ENCODE measurements at places on chromosomes 2 and 18.

DNA sequence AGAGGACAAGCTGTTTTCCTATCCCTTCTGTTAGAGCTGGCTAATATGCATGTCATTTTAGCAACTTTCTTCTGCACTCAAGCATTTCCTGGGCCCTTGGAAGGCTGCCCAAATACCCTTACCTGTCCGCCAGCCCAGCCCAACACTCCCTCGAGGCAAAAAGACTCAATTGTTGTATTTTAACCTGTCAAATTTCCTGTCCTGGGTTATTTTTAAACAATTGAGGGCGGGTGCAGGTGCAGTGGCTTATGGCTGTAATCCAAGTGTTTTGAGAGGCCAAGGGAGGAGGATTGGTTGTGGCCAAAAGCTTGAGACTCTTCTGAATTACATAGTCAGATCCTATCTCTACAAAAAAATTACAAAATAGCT is 125.0 kb upstream of the ARHGAP28 start:
- no peak for DNase-seq

GRCh38 chr2:12106440-12107080 is 360.1 kb downstream of the LPIN1 start:
- peak; percentile 46 for DNase-seq

GRCh38 chr18:39149211-39149806 is 1583.7 kb upstream of the CELF4 start:
- DNase-seq, result no peak

GRCh38 chr2:54482715-54483114 is 26.6 kb downstream of the SPTBN1 start:
- no peak for DNase-seq

DNA sequence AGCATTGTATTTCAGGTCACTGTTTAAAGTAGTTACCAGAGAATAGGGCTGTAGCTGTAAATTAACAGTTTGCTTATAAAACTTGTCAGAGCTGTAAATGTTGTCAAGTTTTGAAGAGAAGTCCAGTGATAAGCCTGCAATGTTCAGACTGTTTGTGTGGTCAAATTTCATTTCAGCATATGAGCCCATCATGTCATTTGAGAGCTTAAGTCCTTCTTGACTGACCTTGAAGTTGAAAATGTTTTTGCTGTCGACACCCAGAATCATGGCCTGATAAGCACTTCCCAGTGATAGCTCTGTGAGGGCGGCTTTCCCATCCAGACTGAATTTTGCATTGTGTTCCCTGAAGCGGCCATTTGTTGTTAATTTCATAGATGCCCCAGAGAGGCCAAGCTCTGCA is 32.4 kb downstream of the APOB start:
- no peak for DNase-seq

GRCh38 chr2:200533754-200534153 is 7.7 kb downstream of the SGO2 start:
- no peak for DNase-seq

DNA sequence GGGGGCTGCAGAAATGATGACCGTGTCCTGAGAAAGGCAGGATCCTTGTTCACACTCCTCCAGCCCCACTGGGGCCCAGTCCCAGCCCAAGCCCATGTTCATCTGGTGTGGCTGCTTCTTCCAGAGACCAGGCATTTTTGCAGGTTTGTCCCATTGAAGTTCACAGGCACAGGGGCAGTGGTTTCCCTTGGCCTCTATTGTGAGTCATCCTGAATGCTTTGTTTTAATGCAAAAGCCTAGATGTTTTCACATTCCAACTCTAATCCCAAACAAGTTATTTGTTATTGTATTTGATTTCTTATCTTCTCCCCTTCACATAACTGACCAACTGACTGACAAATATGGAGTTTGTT is 426.4 kb upstream of the ID2 start:
- DNase-seq, result no peak

DNA sequence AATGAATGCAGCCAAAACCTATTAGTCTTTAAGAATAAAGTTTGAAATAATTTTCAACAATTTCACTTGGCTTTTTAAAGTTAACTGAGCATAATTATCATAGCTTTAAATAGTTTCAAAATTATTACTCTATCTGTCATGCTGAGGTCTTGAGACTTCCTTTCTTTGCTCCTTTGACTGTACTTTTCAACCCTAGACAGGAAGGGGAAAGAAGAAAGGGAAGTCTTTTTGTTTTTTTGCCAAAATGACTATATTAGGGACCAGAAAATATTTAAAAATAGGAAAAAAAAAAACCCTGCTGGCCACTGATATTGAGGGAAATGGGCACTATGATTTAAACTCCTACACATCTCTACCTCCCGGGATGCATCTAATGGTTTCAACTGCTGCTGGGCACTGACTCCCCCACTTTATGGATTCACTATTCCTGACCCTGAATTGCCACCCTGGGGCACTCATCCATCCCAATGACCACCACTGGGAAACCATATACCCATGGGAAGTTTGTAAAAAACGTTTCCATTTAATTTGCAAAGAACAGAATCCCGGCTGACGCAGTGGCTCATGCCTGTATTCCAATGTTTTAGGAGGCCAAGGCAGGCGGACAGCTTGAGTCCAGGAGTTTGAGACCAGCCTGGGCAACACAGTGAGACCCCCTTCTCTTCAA is 50.5 kb downstream of the GAREM1 start:
- DNase-seq, result peak; percentile 35

DNA sequence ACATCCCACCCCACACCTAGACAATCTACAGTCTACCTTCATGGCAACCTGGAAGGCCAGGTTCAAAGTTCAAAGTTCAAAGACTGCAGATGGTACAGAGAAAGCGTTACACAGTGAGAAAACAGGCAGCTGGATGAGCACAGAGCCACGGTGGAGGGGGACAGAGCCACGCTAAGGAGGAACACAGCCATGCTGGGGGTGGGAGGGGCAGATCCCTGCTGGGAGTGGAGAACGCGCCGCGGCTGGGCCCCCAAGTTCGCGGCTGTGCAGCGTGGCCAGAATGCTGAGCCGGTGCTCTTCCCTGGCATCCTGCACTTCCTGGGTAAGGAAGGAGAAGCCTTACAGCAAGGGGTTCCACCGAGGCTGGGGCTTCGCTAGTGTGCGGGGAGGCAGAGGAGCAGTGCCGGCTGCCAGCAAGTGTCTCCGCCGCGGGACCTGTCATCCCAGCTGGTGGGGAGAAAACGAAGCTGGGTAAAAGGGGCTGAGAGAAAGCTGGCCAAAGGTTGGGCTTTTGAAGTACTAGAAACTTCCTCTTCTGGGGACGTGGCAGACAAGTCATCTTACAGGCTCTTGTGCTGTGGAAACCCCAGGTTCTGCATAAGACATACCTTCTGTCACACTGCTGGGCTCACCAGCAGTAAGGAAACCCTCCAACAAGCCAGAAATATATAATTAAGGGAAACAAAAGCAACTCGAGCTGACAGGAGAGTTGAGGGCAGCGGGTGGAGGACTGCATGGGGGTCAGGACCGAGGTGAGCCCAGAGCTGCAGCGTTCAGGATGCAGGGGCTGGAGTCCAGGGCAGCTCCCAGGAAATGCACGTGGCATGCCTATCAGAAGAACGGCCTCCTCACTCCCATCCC is 115.5 kb downstream of the HDAC4 start:
- DNase-seq, result peak; percentile 71

- DNase-seq, result no peak
Measured at GRCh38 chr2:218718058-218718457, 7.4 kb downstream of the TTLL4 start.

DNA sequence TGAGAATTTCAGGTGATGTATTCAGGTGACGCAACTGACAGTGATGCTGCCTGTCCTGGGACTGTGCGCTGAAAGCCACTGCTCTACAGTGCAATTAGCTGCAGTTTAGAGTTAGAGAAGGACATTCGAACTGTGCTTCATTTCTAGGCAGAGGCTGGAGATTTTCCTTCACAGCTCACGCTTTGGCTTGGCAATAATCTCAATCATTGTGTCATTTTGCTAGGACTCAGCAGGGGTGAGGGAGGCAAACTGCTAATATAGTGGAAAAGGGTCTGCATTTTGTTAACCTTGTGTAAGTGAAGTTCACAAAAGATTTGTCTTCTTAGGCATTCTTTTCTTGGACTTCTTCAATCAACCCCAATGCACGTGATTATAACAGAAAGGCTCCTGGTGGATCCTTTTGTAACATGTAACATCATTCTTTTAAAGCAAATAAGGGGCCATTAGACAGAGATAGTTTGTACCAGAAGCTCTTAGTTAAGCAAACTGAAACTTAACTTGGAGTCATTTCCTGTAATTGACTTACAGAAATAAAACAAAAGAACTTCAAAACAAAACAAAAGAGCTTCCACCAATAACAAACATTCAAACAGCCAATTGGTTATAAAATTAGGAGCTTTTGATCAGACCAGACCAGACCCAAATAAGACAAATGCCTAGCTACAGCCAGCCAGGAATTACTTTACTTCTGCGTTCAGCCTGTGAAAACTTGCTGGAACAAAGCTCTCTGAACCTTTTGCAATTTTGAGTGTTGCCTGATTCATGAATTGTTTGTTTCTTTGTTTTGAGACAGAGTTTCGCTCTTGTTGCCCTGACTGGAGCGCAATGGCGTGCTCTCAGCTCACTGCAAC is 1376.3 kb upstream of the CELF4 start:
- DNase-seq, result no peak

- DNase-seq, result no peak
Measured at GRCh38 chr2:12334412-12334966, 382.2 kb upstream of the TRIB2 start.

GRCh38 chr2:239684271-239684810 is 283.5 kb upstream of the HDAC4 start:
- DNase-seq, result no peak

DNA sequence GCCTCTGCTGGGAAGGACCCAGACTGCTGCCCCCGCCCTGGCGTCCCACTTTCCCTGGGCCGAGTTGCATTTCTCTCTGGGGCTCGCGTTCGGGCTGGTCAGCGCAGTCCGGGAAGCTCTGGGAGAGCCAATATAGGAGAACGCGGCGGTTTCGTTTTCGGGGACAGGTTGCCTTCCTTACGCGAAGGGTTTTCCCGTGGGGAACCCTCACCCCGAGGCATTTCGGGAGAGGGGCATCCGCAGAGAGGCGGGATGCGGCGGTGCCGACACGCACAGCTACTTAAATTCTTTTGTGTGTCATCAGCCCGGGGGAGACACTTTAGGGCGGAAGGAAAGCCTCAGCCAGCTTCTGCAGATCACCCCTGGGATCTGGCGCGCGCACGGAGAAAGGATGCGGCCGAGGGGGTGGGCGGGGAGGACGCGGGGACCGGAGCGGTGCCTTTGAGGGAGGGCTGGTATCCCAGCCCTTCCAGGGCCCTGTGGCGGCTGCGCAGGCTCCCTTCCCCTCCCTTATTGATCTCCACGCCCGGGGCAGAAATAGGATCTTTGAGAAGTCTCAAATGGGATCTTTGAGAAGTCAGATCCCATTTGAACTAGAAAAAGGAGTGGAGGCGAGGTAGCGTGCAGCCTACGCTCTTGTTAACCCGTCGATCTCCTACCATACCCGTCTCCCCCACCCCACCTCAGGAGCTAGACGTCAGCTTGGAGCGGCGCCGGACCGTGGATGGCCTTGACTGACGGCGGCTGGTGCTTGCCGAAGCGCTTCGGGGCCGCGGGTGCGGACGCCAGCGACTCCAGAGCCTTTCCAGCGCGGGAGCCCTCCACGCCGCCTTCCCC is 1.2 kb downstream of the GATA6 start:
- peak; percentile 6 for DNase-seq

GRCh38 chr18:13317801-13318200 is 99.2 kb downstream of the LDLRAD4 start:
- DNase-seq, result no peak

DNA sequence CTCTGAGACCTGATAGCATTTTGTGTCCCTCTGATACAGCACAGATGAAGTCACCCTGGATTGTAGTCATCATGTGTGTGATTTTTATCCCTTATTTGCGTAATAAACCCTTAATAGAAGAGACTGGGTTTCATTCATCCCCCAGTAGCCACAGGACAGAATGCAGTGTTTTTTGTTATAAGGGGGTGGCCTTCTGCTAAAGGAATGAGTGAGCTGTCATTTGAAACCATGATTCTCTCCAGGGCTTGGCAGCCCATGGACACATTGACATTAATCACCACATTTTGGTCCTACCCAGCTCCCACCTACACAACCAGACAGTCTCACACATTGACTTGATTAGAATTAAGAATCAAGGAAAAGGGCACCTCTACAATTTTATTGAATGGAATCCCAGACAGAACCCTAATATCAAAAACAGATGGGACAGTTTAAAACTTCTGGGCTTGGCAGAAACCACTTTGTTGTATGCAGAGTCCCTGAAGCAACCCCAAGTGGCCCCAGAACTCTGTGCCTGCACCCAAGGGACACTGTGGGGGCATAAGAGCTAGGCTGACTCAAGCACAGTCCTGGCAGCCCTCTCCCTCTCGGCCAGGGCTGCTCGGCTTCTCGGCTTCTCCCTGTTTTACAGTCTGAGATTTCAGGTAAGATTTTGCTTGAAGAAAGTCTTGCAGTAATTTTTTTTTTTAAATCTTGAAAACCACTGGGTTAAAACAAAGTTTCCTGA is 254.0 kb upstream of the SLC14A2 start:
- no peak for DNase-seq

- DNase-seq, result no peak
Measured at GRCh38 chr18:8705961-8706790, 820 bp downstream of the MTCL1 start.

- peak; percentile 85 for DNase-seq
Measured at GRCh38 chr2:31138037-31138962, at the start of gene GALNT14. GALNT14 (minus strand) TSS chr2:31138440; CDS start chr2:31138086, 354 bp downstream.

GRCh38 chr2:46248171-46248570 is 49.0 kb upstream of the EPAS1 start:
- DNase-seq, result no peak

DNA sequence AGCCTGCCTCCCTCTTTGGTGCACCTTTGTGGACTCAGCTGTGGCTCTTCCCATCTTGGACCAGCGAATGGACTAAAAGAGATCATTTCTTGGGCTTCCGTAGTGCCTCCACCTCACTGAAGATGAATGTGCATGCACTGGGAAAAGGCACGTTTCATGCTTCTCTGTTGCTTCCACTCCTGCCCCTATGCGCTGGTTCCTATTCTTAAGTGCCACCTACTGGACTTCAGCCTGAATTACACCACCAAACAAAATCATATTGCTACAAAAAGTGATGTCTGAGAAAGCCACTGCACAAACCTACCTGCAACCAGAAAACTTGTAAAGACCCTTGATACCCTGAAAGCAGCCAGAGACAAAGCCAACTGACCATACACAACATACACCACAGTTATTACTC is 695.6 kb downstream of the TSN start:
- DNase-seq, result peak; percentile 53

DNA sequence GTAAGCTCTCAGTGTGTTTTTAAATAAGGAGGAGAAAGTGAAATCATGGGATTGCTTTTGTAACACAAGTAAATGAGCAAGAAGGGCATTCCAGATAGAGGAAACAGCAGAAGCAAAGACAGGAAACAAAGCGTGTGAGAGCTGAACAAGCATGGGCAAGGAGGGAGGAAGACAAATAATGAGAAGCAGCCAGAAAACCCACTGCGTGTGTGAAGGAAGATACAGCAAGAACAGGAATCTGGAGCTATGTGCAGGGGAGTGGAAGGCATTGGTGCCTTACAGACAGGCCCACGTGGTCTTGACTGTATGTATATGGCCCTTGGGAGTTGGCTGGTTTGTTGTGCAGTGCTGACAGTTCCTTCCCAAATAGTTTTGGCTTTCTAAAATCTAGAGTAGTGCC is 88.6 kb downstream of the AAK1 start:
- DNase-seq, result peak; percentile 79

- DNase-seq, result peak; percentile 68
Measured at GRCh38 chr2:177098001-177098613, 114.5 kb upstream of the HNRNPA3 start.

- DNase-seq, result peak; percentile 71
Measured at GRCh38 chr2:100142393-100142792, at the start of gene AFF3. AFF3 (minus strand) TSS chr2:100142590; CDS start chr2:100104454, 38,136 bp downstream.

Measured in suppressor macrophage (primary cell).